GM12864 (cell line): ENCODE measurements at places on chromosomes 5 and 9.

DNA sequence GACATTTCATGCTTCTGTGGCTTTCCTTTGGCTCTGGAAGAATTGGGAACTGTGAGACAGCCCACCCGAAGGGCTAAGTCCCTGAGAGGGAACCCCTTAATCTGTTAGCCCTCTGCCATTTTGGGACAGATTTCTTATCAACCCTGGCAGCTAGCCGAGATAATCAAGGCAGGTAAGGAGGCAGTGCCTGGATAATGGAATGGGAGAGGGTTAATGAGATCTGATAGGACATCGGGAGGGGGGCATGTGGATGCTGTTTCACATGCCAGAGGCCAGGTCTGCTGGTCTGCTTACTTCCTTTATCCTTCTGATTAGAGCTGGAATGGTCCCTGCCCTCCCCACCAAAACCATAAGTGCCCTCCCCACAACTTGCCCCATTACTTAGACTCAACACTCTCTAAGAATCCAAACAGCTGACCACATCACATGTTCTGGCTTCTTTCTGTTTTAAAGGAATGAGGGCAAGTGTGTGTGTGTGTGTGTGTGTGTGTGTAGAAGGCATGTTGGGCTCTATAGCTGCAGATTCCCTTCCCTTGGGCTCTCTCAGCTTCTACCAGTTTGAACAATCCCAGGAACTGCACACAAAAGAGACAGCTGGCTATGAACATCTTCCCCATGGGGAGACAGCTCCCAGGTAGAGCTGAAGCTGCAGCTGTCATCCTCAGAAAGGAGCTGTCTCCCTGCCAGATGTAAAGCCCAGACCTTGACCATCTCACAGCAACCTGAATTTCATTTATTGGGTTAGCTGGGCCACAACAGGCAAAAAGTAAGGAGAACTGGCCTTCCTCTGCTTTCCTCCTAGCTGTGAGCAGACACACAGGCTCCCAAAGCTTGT lies 221.3 kb downstream of the PIK3R1 start:
- no peak for DNase-seq

GRCh38 chr9:123176949-123177348 lies 91.4 kb downstream of the STRBP start:
- no peak for DNase-seq

DNA sequence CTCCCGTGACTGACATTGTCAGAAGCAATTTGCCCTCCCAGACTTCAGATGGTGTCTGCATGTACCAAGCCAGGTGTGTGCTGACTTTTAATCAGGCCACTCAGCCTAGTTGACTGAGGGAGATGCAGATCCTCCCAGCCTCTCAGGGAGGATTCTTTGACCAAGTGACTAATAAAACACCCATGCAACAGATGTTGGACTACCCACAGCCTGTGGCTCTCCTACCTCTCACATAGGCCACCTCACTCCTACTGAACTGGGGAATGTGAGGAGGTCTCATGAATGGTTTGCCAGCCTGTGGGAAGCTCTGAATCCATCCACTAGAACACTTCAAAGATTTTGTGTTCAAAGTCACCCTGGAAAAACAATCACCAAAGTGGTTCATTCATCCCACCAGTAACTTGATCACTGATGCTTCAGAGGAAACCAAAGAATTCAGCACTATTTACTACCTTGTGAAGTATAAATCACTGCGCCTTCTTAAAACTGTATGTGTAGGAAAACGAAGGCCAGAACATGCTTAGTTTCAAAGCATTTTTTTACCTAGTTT lies 80.1 kb downstream of the ESM1 start:
- no peak for DNase-seq

DNA sequence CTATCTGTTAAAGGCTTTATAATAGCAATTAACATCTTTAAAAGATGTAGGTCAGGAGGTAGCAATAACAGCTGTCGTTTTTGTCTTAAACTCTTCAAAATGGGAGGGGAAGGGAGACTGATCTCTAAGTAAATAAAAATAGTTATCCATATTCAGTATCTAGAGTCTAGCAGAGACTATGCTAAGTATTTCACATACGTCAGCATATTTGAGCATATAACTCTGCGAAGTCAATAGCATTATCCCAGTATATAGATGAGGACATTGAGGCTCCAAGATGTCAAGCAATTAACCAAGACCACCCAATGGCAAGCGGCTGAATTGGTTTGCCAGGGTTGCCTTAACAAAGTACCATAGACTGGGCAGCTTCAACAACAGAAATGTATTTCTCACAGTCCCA lies 316.8 kb downstream of the MLLT3 start:
- no peak for DNase-seq

GRCh38 chr5:150573216-150573615 lies 65.3 kb downstream of the NDST1 start:
- no peak for DNase-seq

GRCh38 chr5:38782180-38782835 lies 63.5 kb upstream of the OSMR start:
- no peak for DNase-seq

GRCh38 chr9:96555567-96556386 lies 63.9 kb downstream of the CDC14B start:
- DNase-seq = no peak
